ENCODE measurements at places on chromosomes 3 and 15.

DNA sequence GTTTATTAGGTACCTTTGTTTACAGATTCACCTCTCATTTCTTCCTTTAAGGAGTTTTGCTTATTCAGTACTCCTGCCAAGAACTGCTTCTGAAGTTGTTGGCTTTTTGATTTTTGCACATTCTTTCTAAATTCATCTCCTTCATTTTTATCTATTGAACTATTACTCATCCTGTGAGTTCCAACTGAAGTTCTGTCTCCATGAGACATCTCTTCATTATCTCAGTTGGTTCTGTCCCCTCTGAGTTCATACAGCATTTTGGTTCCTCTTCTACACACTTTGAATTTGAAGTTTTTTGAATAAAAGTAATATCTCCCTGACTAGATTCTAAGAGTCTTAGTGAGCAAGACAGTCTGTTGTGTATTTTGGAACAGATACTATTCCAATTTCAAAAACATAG, 299.7 kb downstream of the OTOL1 start:
- no peak for DNase-seq

DNA sequence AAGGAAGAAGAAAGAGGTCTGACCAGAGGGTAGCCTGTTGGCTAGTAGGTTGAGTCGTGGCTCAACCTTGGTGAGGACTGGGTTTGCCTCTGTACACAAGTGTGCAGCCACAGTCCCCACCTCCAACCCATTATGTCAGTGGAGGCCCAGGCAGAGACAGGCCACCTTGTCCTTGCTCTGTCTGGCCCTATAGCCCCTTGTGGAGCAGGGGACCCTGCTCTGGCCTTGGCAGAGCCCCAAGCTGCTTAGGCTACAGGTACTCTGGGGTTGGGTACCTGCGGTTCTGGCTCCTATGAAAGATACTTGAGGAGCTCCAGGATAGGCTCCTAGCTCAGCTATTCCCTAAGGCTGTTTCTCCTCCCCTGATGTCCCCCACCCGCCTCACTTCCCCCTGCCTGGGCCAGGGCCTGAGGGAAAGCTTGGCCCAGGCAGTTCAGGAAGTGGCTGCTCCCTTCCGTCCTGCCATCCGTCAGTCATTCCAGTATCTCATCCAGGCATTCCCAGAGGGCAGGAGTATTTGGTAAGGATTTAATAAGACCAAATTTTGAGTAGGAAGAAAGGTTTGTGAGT, 44.0 kb downstream of the FGD5 start:
- DNase-seq = no peak

DNA sequence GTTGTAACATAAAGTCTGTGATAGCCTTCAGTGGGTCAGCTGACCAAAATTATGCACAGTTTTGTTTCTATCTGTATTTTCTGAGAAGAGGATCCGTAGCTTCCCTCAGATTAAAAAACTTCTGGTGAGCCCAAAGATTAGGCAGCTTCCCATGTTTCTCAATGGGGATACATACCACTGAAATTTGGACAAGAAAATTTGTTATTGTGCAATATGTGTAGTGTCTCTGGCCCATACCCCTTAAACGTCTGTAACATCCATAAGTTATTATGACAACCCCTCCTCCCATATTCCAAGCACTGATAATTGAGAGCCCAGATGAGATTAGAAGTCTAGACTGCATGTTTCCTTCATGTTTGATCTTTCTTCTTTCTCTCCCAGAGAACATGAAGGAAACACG, 1.9 kb upstream of the MITF start:
- DNase-seq = no peak

DNA sequence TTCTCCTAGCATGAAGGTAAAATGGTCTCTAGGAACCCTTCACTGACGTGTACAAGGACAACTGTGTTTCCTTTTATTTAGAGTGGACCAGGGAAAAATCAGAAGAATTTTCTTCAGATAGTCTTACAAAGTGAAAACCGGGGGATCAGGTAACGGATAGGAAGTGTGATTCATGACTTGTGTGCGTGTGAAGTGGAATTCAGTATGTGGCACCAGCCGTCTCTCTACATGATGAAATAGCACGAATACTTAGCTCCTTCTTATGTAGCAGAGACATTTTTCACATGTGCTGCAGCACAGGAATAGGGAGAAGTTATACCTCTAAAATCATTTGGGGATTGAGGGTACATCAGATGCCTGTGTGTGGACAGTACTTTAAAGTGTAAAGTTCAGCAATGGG, 159.2 kb downstream of the MEX3B start:
- DNase-seq = no peak

GRCh38 chr3:57411715-57412114, 119.2 kb upstream of the ASB14 start:
- no peak for DNase-seq

Data from neural progenitor cell (in vitro differentiated cells).